ENCODE measurements at places on chromosomes 12 and 14.

DNA sequence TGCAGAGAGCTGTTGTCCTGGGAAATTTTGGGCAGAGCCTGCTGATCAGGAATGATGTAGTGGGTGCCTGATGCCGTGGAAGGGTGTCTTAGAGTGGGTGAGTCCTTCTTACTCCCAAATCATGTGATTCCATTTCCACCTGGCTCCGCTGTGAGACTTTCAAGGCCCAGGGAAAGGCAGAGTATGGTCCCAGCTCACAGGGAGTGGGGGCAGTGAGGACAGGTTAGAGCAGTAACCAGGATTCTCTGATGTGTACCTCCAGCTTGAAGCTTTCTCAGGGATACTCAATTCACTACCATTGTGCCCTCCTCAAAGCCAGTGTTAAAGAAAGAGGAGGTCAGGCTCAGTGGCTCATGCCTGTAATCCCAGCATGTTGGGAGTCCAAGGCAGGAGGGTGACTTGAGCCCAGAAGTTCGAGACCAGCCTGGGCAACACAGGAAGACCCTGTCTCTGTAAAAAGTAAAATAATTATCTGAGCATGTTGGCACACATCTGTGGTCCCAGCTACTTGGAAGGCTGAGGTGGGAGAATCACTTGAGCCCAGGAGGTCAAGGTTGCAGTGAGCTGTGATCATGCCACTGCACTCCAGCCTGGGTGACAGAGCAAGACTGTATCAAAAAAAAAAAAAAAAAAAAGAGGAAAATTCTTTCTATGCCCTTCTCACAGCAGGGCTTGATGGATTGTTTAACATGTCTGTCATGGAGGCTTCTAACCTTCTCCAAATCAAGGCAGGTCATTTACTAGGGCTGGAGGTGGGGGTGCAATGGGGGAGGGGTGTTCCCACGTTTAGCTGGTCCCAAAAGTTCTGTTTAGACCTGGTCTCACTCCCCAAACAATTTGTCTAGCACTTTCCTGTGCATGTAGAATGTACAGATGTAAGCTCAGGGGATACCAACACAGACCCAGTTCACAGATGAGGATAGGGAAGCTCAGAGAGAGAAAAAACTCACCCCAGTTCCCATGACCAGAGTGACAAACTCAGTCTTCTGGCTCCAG is 12.5 kb upstream of the IQSEC3 start:
- DNase-seq = no peak

GRCh38 chr14:50139192-50139591 is 22.8 kb upstream of the VCPKMT start:
- DNase-seq = no peak

DNA sequence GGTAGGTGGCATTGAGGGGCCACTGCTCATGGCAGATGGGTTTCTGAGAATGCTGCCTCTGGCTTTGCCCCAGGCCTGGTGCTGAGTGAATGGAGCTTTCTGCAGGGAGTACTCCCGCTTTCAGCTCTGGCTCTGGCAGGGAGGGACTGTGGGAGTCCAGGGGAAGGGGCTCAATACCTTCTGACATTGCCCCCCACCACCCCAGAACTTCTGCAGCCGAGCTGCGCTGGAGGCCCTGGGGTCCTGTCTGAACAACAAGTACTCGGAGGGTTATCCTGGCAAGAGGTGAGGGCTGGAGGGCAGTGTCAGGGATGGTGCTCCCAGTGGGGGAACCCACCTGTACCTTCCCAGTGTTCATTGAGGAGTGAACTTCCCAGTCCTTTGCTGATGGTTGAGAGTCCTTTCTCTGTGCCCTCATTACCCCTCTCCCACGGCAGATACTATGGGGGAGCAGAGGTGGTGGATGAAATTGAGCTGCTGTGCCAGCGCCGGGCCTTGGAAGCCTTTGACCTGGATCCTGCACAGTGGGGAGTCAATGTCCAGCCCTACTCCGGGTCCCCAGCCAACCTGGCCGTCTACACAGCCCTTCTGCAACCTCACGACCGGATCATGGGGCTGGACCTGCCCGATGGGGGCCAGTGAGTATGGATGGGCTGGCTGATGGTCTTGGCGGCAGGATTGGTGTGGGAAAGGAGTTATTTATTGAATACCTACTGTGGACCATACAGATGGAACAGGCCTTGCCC is 1.9 kb downstream of the SHMT2 start:
- DNase-seq = no peak

GRCh38 chr14:67977434-67978034 is 158.0 kb downstream of the RAD51B start:
- DNase-seq = no peak

DNA sequence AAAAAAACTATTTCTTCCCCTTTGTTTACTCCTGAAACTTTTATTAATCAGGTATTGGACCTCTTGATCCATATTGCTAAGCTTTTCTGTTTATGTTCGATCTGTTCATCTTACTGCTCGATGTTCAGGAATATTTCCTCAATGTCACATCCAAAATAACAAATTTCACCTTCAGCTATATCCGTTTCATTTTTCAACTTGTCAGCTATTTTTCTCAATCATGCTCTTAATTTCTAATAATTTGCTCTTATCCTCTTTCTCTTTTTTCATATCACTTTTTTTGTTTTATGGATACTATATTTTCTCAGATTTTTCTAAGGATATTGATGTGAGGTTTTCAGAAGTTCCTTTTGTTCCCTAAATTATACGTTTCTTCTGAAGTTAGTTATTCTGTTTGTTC is 29.8 kb downstream of the SLC38A4 start:
- DNase-seq = no peak

- DNase-seq = peak; percentile 32
Measured at GRCh38 chr12:110741341-110742095, 1.2 kb downstream of the PPP1CC start.

DNA sequence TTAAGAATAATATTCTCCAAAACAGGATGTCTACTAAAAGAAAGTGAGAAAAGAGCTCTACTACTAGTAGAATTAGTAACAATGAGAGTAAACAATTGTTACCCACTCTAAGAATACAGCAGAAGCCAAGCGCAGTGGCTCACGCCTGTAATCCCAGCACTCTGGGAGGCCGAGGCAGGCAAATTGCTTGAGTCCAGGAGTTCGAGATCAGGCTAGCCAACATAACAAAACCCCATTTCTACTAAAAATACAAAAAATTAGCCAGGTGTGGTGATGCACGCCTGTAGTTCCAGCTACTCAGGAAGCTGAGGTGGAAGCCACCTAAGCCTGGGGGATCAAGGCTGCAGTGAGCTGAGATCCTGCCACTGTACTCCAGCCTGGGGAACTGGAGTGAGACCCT is 4.7 kb downstream of the DNAJC14 start:
- no peak for DNase-seq

DNA sequence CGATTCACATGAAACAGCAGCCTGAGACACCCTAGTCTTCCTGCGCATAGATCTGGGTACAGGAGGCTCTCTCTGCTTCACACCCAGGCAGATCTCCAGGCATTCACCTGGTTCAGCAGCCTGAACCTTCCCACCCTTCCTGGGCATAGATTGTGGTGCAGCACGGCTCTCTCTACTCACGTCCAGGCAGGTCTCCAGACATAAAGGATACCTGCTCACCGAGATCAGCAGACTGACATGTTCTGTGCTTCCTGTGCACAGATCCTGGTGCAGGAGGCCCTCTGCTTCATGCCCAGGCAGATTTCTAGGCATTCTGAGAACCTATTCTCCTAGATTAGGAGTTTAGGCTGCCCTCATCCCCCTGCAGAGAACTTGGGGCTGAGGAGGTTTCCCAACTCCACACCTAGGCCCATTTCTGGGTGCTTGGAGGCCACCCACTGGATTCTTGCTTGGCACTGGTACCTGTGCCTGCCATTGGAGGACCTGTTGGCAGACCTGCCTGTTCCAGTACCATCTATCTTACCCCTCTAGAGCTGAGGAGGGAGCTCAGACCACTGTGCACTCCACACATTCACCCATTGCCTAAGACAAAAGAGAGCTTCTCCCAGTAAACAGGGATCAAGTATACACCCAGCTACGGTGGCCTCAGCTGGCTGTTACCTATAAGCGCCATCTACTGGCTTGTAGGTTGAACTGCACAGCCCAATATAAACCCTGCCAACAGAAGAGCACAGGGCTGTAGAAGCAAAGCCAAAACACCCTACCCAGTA is 28.0 kb upstream of the GARIN6 start:
- no peak for DNase-seq

DNA sequence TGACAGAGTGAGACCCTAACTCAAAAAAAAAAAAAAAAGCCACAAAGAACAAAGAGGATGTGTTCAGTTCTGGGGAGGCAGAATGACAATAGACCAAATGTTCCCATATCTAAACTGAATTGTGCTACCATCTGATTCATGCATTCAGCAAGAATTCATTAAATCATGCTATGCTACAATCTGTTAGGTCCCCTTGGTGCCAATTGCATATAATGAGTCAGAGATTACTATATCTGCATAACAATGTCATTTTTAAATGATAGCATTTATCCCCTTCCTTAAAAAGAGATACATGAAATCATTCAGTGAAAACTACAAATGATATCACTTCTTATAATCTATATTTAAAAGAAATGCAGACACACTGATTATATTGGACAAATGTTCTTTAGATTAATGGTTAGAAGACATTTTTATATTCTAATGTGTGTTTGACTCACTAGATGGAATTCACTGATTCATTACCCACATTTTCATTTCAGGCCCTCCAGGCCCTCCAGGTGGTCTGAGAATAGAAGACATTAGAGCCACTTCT is 207.6 kb upstream of the PDZRN4 start:
- DNase-seq = no peak

GRCh38 chr14:87690076-87690613 is 302.8 kb downstream of the GALC start:
- no peak for DNase-seq

DNA sequence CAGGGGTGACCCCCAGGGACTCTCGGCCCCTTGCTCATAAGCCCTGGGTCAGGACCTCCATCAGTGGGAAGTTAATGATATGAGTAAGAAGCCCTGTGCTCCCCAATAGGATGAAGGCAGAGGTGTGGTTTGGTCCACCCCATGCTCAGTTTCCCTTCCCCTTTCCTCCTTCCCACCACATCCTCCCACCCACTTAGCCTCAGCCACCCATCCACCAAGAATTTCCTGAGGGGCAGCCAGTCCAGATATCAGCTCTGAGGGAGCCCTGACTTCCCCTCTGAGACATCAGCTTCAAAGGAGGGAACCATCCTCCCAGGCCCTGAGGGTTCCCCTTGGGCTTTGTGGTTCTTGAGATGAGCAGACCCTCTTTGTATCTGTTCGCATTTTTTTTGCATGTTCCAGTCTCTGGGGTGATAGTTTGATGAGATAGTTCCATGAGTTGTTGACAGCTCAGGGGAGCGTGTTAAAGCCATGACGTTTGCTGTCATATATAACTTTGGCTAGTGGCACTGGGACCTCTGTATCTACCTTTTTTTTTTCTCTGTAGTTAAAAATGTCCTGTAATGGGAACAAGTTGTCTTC is 71.2 kb downstream of the LGMN start:
- no peak for DNase-seq

GRCh38 chr14:32399920-32400319 is 70.8 kb downstream of the AKAP6 start:
- DNase-seq = no peak

GRCh38 chr14:65826946-65827345 is 414.4 kb downstream of the FUT8 start:
- no peak for DNase-seq

DNA sequence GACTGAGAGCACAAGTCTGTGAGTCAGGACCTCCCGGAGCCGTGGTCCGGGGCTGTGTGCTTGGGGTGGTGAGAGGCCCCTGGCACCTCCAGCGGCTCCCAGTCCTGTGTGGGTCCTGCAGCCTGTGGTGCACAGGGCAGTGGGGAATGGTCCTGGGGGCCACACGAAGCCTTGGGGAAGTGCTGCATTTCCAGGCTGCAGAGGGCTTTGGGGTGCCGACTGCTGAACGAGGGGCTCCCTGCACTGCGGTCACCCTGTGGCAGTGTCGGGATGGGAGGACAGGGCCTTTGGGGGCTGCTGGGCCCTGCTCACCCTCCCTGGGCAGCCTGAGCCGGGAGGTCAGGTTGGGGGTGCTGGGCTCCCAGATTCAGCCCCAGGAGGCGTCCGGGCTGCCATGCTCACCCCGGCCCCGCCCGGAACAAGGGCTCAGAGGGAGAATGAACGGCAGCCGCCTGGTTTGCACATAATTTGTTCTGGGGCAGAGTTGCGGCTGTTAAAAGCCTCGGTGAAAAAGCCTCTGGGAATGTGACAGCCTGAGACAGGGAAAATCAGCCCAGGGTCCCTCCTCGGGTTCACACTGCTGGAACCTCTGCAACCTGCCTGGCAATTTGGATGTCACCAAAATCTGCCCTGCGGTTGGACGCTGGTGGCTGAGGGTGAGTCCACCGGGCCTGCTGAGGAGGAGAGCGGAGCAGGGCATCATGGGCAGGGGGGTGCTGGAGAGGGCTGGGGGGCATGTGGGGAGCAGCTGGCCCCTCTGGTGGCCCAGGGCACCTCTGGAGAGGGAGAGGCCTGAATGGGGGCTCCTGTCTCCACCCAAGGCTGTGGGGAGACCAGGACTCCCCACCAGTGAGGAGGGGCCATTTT is 109.2 kb downstream of the KIF26A start:
- DNase-seq = no peak
